ENCODE measurements at places on chromosomes 5 and 9.

DNA sequence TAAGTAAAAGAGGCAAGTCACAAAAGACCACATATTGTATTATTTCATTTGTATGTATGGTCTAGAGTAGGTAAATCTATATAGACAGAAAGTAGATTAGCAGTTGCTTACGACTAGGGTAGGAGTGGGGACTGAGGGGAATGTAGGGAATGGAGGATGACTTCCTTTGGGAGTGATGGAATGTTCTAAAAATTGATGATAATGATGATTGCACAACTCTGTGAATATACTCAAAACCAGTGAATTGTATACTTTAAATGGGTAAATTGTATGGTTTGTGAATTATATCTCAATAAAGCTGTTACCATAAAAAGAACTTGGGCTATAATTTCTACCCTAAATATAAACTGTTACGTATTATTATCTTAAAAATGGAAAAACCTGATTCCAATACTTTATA is 35.0 kb downstream of the ADAMTS6 start:
- DNase-seq: no peak

DNA sequence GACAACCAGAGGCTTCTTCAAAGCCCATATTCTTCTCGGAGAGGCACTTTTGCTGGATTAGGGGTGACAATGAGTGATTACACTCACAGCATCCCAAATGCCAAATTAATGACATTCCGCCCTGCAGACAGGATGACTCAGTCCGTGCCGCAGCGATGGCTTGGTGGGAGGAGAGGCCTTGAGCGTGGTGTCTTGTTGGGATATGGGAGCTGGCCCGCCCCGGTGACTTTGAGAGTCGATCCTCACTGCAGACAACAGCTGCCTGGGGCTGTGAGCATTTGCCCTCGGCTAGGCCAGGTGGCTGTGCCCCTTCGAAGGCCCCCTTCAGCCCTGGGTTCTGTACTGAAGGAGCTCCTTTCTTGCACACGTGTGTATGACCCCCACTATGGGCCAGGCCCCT is 29.8 kb downstream of the OLFM1 start:
- no peak for DNase-seq

GRCh38 chr9:108443019-108443633 is 412.7 kb downstream of the ACTL7B start:
- DNase-seq: no peak

- no peak for DNase-seq
Measured at GRCh38 chr5:27598576-27598975, 560.2 kb upstream of the CDH9 start.

DNA sequence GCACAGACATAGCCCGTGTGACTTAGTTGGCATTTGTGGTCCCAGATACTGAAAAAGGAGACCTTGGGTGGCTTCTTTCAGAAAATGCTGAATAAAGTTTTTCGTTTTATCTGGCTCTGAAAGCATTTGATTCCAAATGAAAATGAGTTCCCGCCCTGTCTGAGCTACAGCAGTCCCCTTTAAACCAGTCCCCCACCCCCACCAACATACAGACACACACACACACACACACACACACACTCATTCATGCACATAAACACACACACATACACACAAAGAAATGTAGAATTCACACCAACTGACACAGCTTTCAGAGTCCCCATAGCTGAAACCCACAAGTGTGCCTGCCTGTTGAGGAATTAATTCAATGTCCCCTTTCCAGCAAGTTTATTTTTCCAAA is 97.0 kb upstream of the SMARCA2 start:
- no peak for DNase-seq

DNA sequence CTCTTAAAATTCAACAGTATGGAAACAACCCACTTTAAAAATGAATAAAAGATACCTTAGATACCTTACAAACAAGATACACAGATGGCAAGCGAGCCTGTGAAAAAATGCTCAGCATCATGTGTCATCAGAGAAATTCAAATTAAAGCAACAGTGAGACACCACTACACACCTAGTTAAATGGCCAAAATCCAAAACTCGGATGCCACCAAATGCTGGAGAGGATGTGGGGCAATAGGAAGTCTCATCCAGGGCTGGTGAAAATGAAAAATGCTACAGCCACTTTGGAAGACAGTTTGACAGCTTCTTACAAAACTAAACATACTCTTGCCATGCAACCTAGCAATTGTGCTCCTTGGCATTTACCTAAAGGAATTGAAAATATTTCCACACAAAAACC is 17.9 kb downstream of the DUSP1 start:
- no peak for DNase-seq

GRCh38 chr5:158648631-158649030 is 451.1 kb downstream of the EBF1 start:
- no peak for DNase-seq

DNA sequence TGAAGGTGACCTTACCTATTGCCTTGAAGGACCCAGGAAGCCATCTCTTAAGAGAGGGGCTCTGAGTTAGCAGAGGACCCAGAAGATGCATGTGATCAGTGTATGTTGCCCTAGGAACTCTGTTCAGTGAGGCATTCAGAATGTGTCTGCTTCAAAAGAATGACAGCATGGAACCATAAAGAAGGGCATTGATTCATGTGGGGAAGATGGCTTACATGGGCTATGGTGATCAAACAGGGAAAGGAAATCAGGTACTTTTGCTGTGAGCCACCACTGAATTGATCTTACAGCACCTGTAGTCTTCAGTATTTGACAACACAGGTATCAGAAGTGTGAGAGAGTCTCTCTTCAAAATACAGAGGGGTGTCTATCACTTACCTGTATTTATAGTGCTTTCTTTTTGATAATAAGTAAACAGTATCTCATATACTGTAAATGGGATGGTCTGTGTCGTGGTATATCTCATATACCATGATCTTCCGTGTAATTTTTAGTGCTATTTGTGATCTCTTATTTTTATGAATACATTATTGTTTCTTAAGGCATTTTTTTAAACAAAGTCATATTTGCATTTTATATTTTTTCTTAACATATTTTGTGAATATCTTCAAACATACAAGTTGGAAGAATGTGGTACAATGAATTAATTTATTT is 57.0 kb downstream of the FOCAD start:
- no peak for DNase-seq

DNA sequence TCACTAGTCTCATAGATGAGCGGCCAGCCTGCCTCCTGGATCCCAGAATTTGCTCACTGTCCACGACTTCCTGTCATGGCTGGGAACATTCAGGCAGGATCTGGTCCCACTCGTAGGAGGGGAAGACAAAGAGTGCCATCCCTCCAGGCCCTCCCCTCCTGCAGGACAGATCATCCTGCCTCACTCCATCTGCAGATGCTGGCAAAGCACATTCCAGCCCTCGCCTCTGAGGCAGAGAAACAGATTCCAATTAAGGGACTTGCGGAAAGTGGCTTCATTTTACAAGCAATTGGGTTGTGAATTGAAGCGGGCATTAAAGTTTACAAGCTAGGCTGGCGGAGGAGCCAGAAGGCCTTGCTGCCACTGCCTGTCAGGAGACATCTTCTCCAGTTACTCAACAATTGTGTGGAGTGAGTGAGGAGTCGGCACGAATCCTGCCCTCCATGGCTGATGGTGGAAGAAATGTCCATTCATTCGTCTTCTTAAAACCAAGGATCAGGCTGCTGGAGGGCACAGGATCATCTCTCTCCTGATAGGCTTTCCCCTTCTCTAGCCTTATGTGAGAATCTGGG is 41.8 kb upstream of the KCNMB1 start:
- DNase-seq: no peak

GRCh38 chr5:116084287-116084691 is 536 bp upstream of the COMMD10 start:
- DNase-seq: no peak

- DNase-seq: no peak
Measured at GRCh38 chr5:57033103-57033502, 81.2 kb upstream of the MIER3 start.

GRCh38 chr9:123562844-123563346 is 206.9 kb downstream of the CRB2 start:
- DNase-seq: no peak

- no peak for DNase-seq
Measured at GRCh38 chr9:95060234-95060633, 257.3 kb downstream of the FANCC start.

DNA sequence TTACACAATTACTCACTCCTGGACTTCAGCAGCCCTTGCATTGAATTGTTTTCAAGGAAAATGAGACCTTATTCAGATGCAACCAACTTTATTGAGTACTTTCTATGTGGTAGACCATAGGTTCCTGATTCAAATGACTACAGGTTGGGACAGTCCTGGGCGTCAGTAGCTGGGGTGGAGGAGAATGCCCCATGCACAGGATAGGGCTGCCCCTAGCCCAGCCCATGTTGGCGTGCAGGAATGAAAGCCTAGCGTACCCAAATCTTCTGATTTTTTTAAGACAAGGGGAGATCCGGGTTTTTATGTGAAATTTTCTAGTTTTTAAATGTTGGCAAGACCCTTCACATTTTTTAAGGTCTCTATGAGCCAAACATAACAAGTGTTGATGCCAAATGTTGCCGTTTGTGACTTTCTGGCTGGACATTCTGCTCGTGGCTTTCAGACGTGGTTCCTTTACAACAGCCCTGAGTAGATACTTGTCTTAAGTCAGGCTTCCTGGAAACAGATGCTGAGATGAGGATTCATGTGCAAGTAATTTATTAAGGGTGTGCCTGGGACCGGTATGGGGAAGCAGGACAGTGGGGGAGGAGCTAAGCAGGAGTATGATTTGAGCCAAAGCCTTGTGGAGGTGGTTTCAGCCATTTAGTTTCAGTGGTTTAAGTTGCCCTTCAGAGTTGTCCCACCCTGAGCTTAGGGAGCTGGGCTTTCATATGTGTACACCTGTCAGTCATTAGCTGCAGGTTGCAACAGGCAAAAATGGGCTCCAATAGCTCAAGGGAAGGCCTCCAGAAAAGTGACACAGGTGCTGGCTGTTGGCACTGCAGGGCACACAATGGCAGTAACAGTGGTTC is 154.1 kb downstream of the NTRK2 start:
- DNase-seq: no peak

DNA sequence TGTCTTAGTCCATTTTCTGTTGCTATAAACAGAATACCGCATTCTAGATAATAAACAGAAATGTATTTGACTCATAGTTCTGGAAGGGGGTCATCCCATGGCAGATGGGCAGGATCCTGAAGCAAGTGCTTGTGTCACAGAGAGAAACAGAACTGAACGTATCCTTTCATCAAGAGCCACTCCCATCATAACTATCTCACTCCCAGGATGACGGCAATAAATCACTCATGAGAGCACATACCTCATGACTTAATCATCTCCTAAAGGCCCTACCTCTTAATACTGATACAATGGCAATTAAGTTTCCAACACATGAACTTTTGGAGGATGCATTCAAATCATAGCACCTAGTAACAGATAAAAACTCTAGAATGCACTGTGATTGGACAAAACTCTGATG is 142.9 kb downstream of the CAMK4 start:
- no peak for DNase-seq

GRCh38 chr9:69937833-69938535 is 105.7 kb upstream of the MAMDC2 start:
- no peak for DNase-seq

DNA sequence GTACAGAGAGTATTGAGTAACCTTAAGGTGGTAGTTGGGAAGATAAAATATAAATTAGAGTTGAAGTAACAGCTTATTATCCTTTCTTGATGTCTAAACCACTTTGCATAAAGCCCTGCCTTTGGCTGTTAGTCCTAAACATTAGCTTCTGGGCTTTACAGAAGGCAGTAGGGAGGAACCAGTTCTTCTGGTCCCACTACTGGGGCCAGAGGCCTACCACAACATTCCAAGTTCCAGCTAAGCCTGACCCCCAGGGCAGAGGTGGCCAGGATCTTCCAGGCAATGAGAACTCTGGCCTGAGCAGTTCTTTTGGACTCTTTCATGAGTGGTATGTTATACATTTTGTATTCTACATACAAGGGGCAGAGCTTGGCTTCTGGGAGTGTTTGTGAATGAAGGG is 26.1 kb downstream of the DNAI1 start:
- no peak for DNase-seq

- no peak for DNase-seq
Measured at GRCh38 chr9:79134654-79135053, 437.1 kb upstream of the TLE4 start.

DNA sequence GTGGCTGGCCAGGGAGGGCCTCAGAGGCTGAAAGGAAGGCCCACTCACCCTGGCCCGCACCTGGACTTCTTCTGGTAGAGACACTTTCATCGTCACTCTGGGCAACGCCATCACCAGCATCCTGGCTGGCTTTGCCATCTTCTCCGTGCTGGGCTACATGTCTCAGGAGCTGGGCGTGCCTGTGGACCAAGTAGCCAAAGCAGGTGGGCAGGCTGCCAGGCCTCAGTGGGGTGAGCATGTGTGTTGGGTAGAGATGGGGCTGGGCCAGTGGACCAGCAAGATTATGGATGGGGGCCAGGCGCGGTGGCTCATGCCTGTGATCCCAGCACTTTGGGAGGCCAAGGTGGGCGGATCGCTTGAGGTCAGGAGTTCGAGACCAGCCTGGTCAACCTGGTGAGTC is 12.6 kb downstream of the SLC6A7 start:
- DNase-seq: no peak

DNA sequence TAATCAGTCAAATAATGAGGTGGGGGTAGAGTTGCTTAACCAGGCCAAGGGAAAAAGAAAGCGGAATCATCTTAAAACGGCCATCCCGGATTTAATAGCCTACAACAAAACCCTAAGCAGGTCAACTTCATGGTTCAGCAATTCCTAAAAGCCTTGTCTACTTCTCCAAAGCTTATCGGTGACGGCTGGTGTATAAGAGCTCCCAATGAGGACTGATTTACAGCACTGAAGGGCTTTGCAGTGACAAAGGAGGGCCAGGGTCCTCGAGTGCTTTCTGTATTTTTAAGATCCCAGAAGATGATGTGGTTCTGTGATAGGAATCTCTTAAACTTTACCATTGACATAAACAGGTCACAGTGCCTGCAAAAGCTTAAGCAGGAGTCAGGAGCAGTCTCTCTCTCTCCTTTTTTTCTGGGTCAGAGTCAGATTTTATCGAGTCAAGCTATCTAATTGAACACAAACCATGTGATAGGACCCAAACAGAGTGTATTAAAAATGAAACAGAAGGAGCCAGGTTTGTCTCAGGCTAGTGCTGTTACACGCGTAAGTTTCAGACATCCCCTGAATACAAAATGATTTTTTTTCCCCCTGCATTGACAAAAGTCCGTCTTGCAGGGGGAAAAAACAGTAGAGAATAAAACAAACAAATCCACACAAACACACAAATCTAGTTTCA is 663.6 kb upstream of the ZNF608 start:
- DNase-seq: no peak

DNA sequence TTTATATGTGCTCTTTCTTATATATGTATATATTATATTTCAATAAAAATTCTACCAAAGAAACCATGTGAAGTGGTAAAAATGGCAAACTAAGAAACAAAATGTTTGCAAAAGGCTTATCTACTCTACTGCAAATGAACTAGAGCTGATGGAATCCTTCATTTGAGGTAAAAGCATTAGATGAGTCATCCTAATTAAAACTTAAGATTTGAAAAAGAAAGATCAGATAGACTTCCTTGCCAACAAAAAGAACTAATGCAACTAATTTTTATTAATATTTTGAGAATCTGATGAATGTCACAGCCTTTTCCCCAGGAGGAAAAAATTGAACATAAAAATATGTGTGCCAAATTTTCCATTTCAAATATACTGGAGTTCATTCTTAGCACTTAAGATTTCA is 84.1 kb upstream of the SLCO4C1 start:
- no peak for DNase-seq

Measured in NCI-H2081 treated with DMSO at 0.1 percent for 48 hours (cell line).